NCI-H226 (cell line): ENCODE measurements at places on chromosomes 6 and 20.

DNA sequence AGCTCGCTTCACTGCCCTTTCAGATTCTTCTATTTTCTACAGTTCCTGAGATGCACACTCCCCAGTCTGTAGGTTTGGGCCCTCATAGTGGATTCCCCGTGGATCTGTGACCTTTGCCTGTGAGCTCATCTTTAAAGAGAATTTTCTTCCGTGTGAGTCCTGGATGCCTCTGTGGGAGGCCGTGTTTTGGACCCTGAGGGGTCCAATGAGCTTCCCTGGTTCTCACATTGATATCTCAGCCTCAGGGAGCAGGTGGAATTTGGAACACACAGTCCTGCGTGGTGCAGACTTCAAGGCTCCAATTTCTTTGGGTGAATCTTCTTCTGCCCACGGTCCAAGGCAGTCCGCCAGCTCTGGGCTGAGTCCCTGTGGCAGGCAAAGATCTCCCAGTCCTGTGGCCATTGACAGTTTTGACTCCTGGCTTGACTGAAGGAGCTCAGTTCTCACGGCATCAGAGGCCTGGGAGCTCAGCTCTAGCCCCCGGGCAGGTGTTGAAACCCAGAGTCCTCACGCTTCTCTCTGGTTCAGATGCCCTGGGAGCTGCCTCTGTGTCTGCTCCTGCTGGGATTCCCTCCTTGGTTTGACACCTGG, 61.0 kb downstream of the PSMG4 start:
- no peak for DNase-seq

DNA sequence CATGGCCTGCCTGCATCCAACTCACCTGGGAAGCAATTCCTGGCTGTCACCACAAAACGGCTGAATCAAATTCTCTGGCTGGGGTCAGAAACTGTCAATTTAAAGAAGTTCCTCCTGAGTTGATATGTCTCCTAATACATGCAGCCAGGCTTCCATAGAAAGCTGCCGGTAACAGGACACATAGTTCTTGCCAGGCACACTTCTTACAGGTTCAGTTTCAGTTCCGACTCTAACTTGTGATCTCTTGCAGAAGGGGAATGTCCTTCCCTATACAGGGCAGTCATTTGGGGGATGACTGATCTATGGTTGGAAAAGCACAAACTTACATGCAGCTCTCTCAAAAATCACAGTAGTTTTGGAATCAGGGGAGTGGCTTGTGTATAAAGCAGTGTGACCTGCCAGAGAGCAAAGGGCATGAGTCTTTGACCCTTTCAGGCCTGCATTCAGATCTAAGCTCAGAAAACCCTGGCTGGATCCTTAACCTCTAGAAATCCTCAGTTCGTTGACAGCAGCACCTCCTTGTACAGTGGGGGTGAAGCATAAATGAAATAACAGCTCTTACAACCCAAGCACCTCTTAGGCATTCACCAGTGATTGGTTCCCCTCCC, 195.6 kb downstream of the SCP2D1 start:
- DNase-seq = no peak

DNA sequence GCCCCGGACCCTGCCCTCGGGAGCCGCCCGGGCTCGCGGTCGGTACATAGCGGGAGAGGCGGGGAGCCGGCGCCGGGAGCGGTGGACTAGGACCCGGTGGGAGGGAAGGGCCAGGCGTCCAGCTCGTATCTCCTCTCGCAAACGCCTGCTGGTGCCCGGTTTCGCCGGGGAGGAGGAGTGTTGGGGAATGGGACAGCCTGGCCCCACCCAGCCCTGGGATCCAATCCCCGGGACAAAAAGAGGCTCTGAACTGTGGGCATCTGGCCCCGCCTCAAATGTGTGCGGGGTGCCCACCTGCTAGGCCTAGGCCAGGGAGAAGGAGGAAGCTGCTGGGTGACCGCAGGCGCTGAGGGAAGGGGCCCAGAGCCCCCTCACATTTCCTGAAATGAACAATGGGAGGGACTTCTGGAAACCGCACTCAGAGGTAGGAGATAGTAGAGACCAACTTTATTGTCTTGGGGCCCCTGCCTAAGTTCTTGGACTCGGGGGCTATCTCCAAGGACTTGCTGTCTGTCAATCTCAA, at the start of gene KCNK17:
KCNK17 (minus strand) TSS at position 147 of the 523 bp plus-strand sequence; CDS start at position 48, 99 bp downstream.
- no peak for DNase-seq

DNA sequence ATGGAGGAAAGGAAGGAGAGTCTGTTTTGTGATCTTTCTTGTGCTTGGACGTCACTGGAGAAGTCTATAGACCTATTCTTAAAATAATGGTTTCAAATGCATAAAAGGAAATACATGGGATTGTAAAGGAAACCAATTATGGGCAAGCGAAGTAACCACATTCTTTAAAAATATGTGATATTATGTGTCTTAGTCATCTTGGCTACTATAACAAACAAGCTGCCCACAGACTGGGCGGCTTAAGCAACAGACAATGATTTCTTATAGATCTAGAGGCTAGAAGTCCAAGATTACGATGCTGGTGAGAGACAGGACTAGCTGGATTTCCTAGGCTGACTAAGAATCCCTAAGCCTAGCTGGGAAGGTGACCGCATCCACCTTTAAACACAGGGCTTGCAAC, 49.4 kb upstream of the CD83 start:
- peak; percentile 78 for DNase-seq

GRCh38 chr6:32604434-32604877, 14.8 kb upstream of the HLA-DRB1 start:
- DNase-seq = peak; percentile 66

GRCh38 chr6:134031696-134032255, 20.6 kb downstream of the SLC2A12 start:
- DNase-seq = peak; percentile 63

DNA sequence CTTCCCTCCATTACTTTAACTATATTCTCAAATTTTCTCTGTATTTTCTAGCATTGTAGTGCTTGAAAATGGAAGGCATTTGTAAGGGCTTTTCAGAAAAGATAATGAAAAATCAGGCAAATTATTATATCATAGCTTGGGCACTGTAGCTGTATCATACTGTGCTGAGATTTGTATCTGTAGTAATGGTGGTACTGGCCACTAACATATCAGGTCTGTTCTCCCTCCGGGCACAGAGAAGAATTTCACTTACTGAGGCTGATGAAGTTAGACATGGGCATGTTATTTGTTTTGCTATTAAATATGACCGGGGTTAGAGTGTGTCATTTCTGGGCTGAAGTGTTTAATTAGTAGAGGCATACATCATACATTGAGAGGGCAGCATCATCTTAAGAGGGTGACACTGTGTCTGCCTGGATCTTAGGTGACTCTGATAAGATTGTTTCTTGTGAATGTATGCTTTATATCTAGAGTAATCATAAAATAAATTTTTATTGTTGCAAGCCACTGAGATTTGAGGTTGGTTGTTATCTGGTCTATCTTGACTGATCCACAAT, 1395.9 kb downstream of the EPHA7 start:
- DNase-seq = no peak

- DNase-seq = peak; percentile 48
These were observed 60.4 kb downstream of the FOXO3 start for GRCh38 chr6:108621117-108621516.

- DNase-seq = no peak
These were observed 113.4 kb downstream of the ELOVL4 start for GRCh38 chr6:79833964-79834284.

- DNase-seq = peak; percentile 53
These were observed 312.5 kb upstream of the PLCB4 start for GRCh38 chr20:8756410-8756809.

GRCh38 chr6:47180633-47181032, 129.1 kb downstream of the TNFRSF21 start:
- DNase-seq = peak; percentile 70

- no peak for DNase-seq
These were observed 478 bp upstream of the MTHFD1L start for GRCh38 chr6:150865043-150865405.

DNA sequence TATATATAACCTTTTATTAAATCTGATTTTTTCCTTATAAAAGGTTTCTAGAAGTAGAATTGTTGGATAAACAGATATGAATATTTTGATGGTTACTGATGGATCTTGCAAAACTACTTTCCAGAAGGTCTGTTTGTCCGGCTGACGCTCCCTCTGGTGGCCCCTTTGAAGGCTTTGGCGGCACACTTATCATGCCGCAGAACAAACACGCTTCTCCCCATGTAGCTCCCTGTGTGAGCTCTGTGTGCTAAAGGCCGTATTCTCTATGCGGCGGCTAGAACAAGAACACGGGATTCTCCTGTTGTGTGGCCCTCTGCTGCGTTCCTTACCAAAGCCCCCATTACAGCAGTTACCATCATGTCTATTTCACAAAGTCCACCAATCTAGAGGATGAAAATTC, 30.0 kb downstream of the PPP1R3G start:
- DNase-seq = no peak

- DNase-seq = no peak
These were observed 52.6 kb downstream of the HECA start for GRCh38 chr6:139187489-139187888.

- no peak for DNase-seq
These were observed 9.4 kb downstream of the TRIM10 start for GRCh38 chr6:30151580-30151979.

GRCh38 chr6:148598724-148599123, 148.1 kb upstream of the UST start:
- DNase-seq = no peak

DNA sequence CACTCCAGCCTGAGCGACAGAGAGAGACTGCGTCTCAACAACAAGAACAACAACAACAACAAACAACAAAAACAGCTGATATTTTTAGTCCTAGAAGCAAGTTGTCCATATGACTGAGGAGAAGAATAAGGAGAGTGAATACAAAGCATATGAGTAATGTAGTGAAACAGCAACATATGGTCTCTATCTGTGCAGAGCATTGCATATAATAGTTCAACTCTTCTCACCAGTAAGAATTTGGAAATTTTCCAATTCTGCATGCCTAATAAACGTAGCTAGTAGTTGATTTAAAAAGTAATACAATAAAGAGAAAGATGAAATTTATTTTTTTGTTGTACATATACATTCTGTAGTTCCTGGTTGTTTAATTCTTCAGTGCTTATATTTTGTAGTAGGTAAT, 129.7 kb upstream of the FAM83B start:
- DNase-seq = no peak

DNA sequence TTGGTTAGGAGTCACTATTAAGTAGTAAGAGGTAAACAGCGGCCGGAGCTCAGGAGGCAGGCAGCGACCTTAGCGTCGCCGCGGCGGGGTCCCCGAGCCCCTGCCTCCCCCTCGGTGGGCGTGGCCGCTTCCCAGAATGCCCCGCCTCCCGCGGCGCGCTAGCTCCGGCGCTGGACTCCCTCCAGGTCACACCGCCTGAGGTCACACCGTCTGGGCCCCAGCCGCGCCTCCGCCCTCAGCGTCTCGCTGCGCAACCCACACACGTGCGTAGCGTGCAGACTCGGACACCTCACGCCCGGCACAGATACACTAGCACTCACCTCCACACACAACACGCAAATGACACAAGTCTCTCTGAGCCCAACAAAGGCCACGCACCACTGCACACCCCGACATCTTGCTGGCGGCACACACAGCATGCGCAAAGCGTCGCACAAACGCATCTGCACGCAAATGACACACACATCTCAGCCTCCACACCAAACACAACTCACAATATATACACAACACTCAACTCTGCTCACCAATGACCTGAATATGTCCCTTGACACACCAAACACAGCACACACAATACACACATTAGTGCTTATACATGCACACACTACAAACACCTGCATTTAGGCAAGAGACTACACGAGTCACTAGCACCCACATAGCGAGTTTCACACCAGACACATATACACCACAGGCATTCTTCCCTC, 17.6 kb upstream of the CDKN1A start:
- DNase-seq = no peak

- DNase-seq = no peak
These were observed 770 bp downstream of the KIF3B start for GRCh38 chr20:32278199-32278643.

DNA sequence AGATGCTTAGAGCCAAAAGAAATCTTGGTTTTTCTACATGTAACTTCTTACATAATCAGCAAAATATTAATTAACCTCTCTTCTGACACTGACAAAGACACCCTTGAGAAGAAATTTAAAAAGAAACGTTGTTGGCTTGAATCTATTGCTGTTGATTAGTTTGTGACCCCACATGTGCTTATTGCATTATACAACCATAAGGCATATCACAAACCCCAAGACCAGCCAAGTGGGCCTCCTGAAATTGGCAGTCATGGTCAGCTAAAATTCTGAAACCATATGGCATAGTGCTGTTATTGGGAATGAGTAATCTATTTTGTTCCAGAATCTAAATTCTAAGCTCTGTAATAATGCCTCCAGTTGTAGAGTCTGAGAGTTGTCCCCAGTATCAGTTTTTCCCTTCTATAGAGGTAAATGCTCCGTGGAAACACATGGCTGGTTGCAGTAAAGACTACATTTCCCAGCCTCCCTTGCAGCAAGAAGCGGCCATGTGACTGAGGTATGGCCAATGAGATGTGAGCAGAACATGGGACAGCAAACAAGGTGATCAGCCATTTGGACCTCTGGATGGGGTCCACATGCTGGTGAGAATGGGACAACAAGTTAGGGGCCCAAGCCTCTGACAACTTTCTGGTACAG, 42.3 kb upstream of the PTPN1 start:
- DNase-seq = peak; percentile 46

- DNase-seq = no peak
These were observed 198.4 kb upstream of the SLC35B3 start for GRCh38 chr6:8633762-8634161.

DNA sequence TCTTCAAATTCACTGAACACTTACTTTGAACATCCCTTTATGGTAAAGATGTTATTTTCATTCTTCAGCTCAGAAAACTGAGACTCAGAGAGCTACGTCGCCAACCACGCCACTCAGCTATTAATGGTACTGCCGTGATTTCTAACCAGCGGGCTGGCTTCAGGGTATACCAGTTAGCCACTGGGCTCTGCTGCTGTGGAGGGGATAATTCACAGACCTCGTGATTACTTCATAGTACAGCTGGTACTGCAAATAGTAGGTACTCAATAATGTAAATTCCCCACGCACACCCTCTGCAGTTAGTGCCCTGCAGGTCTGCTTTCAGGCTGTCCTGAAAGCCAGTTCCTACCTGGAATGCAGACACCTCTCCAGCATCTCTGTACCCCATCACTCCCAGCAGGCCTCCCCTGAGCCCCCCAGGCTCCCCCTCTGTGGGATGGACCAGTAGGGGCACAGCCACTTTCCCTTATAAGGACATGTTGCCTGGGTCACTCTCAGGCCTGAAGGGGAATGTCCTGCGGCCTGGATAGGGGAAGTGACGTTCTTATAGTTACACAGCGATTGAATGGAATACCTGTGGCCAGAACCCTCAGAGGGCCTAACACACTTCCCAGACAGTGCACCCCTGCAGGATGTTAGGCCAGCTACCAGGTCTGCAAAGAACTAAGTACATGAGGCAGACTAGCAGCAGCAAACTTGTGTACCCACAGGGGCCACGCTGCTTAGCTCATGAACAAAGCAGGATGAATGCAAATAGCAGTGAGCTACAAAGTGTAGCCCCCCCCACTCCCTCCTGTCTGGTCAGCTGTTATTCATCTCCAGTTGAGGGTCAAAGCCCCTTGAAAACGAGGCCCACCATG, 1.3 kb upstream of the OCSTAMP start:
- DNase-seq = no peak
